ENCODE measurements at places on chromosomes 13 and 19.
A peak's percentile ranks its signal among the peaks of the same experiment; 100 is the strongest.

DNA sequence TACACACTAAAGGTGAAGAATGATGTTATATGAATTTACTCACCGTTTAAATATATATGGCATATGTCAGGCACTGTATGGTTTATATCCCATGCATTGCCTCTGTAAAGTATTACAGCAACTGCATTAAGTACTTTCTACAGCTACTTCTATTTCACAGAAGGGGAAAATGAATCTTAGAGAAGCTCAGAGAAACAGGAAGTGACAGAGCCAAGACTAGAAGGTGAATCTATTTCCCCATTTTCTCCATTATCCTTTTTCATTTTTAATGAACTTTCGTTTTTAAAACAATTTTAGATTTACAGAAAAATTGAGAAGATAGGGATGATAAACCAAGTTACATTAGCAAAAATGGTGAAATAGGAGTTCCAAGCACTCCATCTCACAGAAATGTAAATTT lies 863.3 kb downstream of the UQCRFS1 start:
- no peak for DNase-seq

- DNase-seq: peak; percentile 94
These were observed 114.3 kb upstream of the SERP2 start for GRCh38 chr13:44259045-44260027.

DNA sequence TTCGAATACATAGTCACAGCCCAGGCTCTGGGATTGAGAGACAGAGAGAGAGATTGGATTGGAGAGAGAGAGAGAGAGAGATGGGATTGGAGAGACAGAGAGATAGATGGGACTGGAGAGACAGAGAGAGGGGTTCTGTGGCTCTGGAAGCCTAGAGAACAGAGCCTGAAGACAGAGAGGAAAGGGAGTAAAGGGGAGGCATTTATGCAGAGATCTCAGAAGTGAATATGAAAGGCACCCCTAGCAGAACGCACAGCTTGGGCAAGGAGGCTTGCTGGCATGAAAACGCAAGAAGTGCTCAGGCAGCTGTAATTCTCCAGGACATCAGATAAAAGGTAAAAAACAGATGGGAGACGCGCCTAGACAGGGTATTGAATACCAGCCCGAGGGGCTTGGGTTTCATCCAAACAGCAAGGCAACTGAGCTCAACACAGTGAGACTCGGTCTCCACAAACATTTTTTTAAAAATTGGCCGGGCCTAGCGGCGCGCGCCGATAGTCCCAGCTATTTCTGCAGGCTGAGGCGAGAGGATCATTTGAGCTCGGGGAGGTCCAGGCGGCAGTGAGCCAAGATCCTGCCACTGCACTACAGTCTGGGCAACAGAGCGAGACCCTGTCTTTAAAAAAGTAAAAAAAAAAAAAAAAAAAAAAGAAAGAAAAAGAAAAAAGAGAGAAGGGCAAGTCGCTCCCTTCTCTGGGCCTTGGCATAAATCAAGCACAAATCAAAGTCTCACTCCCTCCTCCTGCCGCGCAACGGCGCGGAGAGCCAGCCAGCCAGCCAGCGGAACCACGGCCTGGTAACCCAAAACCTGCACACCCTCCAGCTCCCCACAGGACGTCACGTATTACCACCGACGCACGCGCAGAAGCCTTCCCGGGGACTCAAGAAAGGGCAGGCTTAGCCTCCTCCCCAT lies 774 bp upstream of the PPP2R1A start:
- DNase-seq: no peak

DNA sequence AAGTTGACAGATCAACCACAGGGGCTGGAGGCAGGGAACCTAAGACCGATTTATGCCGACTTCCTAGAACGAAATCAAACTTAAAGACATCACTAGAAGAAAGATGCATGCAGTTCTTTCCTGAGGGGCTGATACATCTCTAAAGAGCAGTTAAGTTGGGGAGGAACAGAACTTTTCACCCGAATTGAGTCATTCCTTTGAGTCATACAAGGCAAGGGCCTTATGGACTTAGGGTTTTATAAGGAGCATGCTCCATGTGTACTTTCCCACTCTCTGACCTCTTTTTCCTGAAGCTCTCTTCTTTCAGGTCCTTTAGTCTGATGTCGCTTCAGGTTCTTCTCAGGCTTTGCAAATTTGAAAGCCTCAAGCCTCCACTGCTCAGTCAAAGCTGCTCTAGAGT lies 7.9 kb upstream of the FBXL3 start:
- DNase-seq: peak; percentile 51

DNA sequence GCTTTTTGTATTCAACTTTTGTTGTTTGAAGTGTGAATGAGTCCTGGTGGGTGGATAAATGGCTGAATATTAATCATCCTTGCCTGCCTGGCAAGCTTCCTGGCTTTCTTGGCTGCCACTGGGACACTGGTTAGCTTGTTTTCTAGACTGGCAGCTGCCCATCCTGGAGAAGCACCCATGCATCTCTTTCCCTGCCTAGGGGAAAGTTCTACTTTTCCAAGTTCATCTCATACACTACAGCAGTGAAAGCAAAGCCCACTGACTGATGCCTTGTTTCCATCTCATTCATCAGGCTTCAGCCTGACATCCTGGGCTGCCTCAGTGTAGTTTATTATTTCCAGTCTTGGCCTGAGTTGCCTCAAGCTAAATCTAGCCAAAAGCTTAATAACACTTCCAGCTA lies 244.8 kb downstream of the PCDH20 start:
- DNase-seq: no peak

GRCh38 chr19:8648240-8648639 lies 17.8 kb downstream of the NFILZ start:
- DNase-seq: peak; percentile 92

DNA sequence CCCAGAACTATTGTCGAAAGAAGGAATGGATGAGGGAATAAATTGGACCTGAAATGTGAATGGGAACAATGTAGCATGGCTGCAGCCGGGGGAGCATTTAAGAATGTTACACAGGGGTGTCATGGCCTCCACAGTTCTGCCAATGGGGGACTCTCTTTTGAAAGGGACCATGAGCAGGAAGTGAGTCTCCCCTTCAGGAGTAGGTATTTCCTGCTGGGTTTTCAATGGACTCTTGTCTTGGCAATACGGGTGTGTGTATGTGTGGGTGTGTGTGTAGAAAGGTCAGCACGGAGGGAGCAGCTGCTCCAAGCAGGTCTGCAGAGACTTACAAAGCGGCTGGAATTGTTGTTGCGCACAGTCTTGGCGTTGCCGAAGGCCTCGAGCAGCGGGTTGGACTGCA lies 24.4 kb downstream of the MYO1F start:
- no peak for DNase-seq

DNA sequence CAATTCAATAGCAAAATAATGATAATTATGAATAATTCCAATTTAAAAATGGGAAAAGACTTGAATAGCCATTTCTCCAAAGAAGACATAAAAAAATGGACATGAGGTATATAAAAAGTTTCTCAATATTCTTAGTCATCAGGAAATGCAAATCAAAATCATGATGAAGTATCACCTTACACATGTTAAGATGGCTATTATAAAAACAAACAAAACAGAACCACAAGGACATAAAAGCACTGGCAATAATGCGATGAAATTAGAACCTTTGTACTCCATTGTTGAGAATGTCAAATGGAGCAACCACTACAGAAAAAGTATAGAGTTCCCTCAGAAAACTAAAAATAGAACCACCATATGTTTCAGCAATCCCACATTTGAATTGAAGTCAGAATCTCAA lies 1186.1 kb downstream of the SLITRK5 start:
- no peak for DNase-seq

GRCh38 chr13:77918391-77919245 lies at the start of gene EDNRB:
Gene EDNRB, minus strand, starts transcription at chr13:77918831. Its CDS starts 258 bp downstream, at chr13:77918573.
- DNase-seq: peak; percentile 53

DNA sequence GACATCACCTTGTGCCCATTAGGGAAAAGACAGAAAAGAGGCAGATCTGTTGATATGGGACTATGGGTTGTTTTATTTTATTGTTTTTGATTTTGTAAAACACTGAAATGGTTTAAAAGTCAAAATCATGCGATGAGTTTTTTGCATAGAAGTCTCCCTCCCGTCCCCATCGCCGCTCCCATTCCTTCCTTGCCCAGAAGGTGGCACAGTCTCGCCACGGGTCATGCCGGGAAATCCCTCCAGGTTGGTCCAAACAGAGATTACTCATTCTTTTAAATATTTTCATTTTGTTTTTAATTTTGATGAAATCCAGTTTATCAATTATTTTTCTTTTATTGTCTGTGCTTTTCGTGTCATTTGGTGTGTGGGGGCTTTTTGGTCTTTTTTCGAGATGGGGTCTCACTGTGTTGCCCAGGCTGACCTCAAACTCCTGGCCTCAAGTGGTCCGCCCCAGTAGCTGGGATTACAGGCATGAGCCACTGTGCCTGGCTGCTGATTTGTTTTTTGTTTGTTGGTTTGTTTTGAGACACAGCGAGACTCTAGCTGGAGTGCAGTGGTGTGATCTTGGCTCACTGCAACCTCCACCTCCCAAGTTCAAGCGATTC lies 9.2 kb downstream of the PGPEP1 start:
- peak; percentile 75 for DNase-seq

GRCh38 chr19:3963458-3964255 lies 7.2 kb downstream of the DAPK3 start:
- DNase-seq: no peak

DNA sequence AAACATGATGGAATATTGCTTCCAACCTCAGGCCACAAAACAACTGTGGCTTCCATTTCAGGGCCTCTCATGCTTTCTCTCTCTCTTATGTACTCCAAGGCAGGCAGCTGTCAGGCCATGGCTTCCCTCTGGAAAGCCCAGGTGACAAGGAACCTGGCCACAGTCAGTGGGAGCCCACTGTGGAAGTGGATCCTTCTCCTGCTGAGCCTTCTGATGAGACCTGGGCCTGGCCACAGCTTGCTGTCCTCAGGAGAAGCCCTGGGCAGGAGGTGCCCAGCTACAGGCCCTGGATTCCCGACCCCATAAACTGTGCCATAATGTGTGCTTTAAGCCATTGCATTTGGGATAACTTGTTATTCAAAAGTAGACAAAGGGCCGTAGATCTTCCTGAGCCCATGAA lies 71.2 kb downstream of the SPACA7 start:
- DNase-seq: no peak

DNA sequence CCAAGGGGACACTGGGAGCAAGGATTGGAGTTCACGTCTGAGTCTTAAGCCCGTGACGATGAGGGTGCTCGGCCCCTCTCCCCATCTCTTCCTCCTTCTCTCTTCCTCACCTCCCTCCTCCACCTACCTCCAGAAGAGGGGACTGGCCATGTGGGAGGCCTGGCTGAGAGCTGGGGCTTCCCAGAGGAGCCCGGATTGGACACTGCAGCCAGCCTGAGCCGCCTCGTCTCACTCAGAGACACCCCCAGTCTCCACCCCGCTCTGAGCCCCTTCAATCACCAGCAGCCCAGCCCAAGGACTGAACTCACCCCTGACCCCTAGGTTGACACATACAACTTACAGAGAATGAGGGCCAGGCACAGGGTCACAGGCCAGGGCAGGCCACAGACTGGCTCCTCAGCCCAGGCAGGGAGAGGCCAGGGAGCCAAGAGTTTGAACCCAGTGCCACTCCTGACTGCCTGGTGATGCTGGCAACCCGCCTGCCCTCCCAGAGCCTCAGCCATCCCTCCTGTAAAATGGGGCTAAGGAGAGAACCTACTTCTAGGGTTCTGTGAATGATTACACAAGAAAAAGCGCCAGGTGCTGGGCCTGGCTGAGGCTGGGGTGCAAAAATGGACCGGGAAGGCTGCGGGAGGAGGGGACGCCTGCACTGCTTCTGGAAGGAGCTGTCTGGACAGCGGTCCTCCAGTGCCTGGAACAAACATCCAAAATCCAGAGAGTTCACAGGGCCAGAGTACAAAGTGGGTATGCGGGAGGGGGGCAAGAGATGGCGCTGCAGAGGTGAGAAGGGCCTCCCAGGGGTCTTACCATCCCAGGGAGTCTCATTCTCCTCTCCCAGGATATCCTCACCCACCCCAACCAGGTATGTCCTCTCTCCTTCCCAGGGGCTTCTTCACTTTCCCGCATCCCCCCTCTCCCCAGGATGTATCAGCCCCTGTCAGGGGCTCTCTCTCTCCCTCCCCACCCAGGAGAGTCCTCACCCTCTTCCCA lies 1.1 kb downstream of the CD79A start:
- DNase-seq: peak; percentile 84

- DNase-seq: no peak
These were observed 660.4 kb downstream of the SLITRK1 start for GRCh38 chr13:83221813-83222241.

GRCh38 chr19:18289471-18290301 lies 8.3 kb upstream of the JUND start:
- peak; percentile 28 for DNase-seq

DNA sequence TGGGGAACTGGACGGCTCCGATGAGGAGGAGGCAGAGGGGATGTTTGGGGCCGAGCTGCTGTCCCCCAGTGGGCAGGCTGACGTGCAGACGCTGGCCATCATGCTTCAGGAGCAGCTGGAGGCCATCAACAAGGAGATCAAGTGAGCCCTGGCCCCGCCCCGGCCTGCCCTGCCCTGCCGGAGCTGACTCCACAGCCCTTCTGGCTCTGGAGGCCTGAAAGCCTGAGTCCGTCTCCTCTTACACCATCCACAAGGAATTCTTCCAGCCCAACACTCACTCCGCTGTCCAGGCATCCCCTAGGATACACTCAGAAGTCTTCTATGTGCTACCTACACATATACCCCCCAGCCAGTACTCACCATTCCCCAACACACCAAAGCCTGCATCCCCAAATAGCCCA lies 17.4 kb downstream of the PPFIA3 start:
- DNase-seq: no peak

DNA sequence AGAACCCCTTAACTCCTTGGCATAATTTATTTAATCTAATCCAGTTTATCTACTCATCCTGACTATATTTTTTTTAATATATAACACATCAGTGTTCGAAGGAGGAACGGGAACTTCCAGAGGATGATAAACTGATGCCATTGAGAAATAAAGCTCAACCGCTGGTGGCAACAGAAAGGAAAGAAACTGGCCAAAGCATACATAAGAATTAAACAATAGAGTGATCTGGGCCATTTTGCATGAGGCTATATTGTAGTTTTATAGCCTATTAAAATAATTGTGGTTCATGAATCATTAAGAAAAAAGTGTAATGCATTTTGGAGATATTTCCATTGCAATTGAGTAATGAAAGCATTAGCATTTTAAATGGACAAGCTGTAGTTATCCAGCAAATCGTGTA lies 94.2 kb downstream of the FRY start:
- DNase-seq: peak; percentile 71

DNA sequence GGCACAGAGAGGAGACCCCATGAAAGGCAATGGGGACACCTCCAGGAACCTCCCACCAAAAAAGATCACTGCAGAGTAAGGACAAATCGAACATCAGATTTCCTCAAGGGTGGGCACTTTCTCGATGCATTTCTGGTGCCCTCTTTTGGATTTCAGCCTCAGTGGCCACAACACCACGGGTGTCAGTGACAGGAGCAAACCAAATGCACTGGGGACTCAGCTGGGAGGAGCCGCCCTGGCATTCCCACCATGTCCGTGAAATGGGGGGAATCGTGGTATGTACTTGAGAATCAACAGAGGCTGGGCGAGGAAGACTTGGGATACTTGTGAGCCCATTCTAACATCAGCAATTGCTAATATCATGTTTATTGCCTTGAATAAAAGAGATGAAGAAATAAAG lies 16.3 kb downstream of the FAM187B start:
- DNase-seq: no peak
